NCI-H2029 treated with DMSO at 0.1 percent for 48 hours (cell line): ENCODE measurements at places on chromosomes 4 and X.
A peak's percentile ranks its signal among the peaks of the same experiment; 100 is the strongest.

- no peak for DNase-seq
Observed at GRCh38 chr4:92477298-92477697, 173.5 kb downstream of the GRID2 start.

DNA sequence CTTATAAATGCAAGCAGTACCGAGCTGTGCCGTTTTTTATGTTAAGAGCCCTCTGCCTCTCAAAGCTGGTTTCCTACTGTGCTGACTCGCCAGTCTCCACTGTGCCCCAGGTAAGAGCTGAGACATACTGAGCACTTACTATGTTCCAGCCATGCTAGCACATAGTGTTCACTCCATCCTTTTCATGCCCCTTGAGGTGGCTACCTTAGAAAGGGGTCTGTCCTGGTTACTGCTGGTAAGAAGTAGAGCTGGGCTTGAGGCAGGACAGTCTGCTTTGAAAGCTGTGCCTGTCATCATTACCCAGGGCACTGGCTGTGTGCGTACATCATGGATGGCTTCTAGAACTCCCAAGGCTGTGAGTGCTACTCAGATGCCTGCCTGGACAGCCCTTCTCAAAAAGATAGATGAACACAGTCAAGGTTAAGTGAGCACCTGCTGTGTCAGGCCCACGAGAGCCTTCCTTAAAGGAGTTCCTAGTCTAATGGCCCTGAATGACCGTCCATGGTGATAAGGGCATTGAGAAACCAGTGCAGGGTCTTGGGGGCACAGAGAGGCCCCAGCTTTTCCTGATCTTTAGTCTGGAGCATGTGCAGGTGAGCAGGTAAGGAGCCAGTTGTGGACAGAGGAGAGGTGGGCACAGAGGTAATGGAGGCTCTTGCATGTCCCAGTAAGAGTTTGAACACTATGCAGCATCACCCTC is 1.6 kb downstream of the STK32B start:
- DNase-seq, result no peak

GRCh38 chr4:22238742-22239141 is 277.1 kb downstream of the ADGRA3 start:
- DNase-seq, result no peak

DNA sequence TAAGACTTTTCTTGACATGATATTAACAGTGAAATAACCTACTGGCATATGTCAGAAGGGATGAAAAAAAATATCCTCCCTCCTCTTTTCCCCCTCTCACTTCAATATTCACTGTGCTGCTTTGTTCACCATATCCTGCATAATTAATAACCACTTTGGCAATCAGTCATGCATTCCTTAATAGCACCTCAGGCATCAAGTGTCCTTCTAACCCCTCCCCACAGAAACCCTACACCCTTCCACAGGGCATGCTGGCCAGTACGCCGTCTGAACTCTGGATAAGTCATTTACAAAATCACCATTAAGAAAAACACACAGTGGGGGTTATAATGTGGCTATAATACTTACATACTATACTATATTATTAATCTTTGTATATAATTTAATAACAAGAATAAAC is 165.9 kb downstream of the PDGFC start:
- no peak for DNase-seq

GRCh38 chr4:78569306-78569821 is 17.8 kb downstream of the ANXA3 start:
- DNase-seq, result no peak

DNA sequence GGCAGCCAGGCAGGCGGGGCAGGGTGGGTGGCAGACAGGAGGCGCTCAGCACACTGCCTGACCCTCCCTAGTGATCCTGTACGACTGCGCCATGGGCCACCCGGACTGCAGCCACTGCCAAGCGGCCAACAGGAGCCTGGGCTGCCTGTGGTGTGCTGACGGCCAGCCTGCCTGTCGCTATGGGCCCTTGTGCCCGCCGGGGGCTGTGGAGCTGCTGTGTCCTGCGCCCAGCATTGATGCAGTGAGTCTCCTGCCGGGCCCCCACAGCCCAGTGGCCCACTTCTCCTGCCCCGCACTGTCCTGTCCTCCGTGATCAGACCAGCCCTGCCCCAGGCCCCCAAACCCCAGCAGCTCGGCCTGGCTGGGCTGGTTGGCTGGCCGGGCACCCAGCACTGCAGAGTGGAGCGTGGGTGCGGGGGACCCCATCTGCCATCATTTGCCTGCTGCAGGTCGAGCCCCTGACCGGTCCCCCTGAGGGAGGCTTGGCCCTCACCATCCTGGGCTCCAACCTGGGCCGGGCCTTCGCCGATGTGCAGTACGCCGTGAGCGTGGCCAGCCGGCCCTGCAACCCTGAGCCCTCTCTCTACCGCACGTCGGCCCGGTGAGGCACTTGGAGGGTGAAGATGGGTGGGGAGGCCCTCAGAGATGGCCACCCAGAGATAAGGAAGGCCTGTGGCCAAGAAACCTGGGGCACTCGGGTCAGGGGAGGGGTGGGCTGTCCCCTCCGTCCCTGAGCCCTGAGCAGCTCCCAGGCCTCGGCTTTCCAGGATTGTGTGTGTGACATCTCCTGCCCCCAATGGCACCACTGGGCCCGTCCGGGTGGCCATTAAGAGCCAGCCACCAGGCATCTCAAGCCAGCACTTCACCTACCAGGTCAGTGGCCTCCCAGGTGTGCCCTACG is 7.6 kb downstream of the PLXNB3 start:
- no peak for DNase-seq

DNA sequence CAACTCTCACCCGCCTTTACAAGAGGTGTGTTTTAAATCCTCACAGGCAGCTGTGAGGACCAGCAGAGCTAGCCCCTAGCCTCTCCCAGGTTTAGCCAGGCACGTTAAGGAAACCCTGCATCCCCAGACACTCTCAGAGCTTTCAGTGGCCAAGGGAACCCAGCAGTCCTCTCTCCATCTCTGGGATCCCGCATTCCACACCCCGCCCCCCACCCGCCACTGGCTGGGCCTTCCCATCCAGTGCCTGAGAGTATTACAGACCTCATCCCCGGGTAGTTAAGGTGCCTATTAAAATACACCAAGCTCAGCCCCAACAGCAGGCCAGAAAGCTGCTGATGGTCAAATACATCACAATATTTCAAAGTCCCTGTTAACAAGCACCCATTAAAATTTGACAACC is 256.2 kb downstream of the BCOR start:
- DNase-seq, result no peak

DNA sequence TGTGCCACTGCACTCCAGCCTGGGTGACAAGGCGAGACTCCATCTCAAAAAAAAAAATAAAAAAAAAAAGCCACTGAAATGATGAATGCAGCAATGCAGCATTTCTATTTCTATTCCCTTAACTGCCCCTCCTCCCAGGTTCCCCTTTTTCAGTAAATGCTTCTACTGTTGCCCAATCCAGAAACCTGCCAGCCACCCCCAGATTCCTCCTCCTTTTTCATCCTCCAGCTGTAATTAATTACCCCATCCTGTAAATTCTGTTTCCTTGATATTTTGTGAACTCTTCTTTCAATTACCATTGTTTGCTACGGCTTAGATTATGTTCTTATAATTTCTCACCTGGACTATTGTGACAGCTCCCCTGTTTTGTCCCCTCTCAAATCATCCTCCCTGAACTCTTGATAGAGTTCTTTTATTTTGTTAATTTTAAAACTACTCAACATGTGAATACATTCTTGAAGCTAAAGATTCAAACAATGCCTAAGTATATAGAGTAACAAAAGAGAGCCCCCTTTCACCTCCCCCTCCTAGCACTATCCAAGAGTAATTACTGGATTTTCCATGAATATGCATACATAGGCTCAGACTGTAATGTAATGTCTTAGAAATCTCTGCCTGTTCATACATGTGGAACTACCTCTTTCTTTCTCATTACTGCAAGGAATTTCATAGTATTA is 140.6 kb upstream of the GPC4 start:
- no peak for DNase-seq

GRCh38 chr4:41174444-41174843 is 39.9 kb downstream of the APBB2 start:
- DNase-seq, result no peak

- peak; percentile 60 for DNase-seq
Observed at GRCh38 chrX:110407910-110408545, 49.4 kb downstream of the RTL9 start.

DNA sequence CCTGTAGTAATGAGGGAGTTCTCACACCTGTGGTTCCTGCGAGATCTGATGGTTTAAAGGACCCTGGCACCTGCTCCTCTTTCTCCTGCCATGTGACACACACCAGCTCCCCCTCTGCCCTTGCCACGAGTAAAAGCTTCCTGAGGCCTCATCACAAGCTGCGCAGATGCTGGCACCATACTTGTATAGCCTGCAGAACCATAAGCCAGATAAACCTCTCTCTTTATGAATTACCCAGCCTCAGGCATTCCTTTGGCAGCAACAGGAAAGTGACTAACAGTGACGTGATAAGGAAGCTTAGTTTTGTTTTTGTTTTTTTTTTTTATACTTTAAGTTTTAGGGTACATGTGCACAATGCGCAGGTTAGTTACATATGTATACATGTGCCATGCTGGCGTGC is 130.9 kb downstream of the AFAP1 start:
- no peak for DNase-seq

GRCh38 chr4:139521754-139522401 is 34.1 kb downstream of the SETD7 start:
- no peak for DNase-seq

DNA sequence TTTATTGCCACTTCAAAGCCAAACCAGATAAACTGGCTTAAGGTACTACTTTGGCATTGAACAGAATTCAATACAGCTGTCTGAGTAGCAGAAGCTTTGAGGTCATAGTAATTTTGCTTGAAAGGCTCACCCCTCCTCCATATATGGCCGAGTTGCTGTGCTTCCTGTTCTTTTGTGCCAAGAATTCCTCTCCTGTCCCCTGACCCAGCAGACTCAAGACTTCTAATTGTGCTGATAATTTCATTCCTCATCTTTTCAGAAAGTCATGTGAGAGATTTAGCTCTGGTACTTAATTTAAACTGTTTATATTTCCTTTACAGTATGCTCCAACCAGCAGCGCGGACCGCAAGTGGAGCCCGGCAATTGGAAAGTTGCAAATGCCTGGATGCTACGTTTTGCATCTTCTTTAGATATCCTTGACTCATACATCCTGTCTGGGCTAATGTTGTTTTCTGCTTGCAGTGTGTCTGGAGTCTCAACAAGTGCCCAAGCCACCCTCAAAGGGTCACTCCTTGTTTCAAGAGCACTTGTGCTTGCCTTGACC is 373.4 kb downstream of the PDGFC start:
- peak; percentile 72 for DNase-seq

GRCh38 chrX:124087000-124087746 is 125.7 kb downstream of the STAG2 start:
- no peak for DNase-seq

DNA sequence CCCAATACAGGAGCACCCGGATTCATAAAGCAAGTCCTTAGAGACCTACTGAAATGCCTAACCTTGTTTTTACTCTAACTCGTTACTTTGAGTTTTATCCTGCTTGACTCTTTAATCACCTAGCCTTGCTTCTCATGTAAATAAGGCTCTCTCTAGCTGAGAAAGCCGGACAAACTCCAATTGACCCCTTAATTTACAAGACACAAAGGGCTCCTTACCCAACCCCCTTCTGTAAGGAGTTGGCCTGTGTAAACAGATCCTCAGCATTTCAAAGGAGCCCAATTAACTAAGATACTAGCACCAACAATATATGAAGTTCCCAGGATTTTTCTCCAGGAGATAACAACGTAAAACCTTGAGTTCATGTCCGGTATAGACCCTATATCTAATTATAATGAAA is 61.7 kb downstream of the CT47B1 start:
- no peak for DNase-seq

DNA sequence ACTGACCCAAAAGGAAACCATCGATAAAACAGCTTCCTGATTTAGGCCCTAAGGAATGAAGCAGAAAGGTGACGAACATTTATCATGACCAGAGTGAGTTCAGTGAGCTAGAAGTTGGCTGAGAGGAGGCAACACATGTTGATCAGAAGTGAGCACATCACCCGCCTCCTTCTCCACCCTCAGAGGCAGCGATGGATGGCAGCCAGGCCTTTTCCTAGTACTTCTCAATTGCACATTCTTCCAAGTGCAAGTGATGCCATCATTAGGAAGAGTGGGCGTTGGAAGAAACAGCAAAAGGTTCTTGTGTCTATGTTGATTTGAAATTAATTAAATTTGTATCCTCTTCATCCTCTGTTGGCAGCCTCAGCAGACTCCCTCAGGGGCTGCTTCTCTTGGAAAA is 51.7 kb downstream of the TMEM154 start:
- no peak for DNase-seq

DNA sequence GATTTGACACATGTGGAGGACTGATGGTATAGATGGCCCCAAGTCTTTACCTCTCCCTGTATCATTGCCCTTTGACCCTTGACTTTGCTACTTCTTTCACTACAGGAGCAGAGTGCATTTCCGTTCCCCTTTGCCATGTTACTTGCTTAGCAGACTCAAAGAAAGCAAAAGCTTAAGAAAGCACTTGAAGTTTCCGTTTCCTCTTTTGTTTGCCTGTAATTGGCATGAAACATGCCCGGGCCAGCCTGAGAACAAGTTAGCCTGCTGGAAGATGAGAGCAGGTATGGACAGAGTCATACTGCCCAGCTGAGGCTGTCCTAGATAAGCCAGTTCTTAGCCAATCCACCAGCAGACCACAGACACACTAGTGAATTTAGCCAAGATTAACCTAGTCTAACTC is 206.0 kb downstream of the BCOR start:
- no peak for DNase-seq

DNA sequence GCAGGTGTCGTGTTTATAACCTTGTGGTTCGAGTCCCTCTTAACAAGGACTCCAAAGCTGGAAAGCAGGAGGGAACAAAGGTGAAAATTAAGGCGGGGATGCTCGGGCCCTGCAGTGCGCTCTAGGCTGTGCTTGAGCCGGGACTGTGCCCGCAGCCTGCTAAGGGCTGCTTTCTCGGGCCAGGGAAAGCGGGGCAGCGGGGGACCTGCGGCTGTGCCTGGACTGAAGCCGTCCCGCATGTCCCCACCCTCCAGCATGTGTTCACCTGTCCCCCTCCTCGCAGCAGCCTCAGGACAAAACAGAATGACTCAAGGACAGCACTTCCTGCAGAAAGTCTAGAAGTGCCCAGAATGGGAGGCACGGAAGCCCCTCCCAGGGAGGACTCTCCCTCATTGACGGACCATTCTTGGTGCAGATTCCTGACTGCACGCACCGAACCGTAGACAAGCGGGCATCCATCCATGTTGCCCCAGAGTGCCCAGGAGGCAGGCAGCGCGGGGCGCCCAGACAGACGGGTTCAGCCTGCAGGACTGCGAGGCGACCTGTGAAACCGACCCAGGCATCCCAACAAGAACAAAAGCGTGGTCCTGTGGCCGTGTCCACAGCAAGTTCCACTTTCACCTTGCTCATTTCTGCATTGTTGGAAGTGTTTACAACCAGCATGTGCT is 342.9 kb downstream of the MAGEB5 start:
- no peak for DNase-seq
